RPMI8226 (cell line): ENCODE measurements at places on chromosomes 16 and 17.

GRCh38 chr16:9107025-9107970, 15.9 kb downstream of the HAPSTR1 start:
- DNase-seq, result no peak

DNA sequence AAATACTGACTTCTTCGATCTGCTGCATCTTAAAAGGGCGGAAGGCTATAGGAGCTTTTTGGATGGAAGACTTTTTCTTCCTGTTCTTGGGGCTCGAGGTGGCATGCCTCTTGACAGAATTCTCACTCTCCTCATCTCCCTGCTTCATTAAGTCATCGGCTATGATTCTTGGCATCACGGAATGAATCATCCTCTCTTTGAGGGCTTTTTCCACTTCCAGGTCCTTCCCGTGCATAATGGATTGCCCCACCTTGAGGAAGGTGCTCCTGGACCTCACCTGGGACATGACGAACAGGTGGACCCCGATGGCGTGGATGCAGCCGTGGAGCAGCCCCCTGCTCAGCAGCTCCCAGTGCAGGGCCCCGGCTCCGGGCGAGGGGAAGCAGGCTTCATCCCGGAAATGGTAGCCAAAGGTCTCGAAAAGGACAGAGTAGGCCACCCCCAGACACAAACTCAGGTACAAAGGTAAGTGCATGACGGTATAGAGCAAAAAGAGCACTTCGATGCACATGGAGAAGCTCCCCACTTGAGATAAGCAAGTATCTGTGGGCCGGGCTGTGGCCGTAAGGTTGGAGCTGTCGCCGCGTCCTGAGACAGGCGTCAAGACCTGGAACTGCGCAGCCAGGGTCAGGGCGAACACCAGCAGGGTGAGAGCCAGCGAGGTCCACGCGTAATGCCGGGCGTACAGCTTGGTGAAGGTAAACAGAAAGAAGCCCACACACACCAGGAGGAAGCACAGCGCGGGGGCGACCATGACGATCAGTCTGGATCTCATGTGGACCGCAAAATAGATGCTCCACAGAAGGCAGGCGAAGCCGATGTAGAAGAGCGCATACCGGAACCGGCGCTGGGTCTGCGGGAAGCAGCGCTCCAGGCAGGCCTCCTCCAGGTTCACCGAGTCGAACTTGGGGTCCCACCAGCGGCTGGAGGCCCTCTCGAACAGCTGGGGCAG, 1.7 kb downstream of the ADCY9 start:
- DNase-seq, result no peak

GRCh38 chr17:70139449-70139993, 29.8 kb upstream of the KCNJ2 start:
- no peak for DNase-seq

GRCh38 chr17:73998653-73999645, 204.5 kb upstream of the RPL38 start:
- peak; percentile 73 for DNase-seq

DNA sequence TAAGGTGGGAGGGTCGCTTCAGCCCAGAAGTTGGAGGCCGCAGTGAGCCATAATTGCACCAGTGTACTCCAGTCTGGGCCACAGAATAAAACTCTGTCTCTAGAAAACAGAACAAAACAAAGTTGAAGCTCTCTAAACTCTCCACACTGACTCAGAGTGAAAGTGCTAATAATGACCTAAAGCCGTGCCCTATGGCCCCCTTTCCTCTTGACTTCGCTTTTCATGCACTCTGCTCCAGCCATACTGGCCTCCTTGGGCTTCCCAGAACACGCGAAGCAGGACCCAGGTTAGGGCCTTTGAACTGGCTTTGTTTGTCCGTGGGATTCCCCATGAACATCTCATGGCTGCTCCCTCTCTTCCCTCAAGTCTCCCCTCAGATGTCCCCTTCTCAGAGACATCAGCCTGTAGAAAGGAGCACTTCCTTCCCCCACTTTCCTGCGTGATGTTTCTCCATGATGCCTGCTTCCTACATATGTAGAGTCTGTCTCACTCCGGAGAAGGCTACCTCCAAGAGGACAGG, 18.6 kb upstream of the SPN start:
- DNase-seq, result no peak

DNA sequence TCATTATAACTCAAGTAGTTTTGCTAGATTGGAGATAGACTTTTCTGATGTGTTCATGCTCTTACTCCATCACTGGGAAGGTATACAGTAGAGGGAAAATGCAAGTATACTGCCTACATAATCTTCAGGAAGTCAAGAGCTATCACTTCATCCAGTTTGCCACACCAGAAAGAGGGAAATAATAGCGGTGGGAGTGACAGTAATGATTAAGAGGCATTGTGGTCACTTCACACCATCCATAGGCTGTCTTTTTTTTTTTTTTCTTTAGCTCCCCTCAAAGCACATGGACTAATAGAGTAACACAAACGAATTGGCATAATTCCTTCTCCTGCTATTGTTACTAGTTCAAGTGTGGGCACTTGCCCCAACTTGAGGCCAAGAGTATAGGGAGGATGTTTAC, 28.4 kb upstream of the HLF start:
- DNase-seq, result no peak

DNA sequence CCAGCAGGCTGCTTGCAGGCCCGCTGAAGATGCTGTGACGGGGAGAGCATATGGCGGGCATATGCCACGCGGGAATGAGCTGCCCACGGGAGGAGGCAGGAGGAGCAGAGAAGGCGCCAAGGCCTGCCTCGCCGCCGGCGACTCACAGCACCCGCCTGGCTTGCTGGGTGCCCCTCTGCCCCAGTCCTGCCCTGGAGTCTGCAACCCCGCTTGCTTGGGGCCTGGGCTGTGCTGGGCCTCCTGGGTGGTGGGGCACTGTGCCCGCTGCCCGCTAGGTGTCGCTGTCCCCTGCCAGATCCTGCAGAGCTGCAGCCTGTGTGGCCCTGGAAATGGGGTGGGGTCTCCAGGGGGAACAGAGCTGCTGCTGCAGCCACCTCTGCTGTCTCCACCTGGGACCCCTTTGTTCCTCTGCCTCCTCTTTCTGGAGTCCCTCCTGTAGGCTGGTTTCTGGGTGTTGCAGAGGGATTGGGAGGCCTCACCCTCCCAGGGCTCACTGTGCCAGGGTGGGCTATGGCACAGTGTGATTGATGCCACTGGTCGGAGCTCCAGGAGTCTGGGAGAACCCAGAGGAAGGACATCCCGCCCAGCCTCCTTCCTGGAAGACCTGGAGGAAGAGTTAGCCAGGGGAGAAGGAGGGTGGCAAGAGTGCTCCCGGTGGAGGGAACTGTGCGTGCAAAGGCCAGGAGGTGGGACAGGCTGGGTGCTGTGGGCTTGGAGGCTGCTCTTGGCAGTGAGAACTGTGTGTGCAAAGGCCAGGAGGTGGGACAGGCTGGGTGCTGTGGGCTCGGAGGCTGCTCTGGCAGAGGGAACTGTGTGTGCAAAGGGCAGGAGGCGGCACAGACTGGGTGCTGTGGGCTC, 141.0 kb upstream of the CIBAR2 start:
- DNase-seq, result peak; percentile 58

GRCh38 chr16:2811703-2812471, 5.2 kb upstream of the PRSS21 start:
- no peak for DNase-seq

DNA sequence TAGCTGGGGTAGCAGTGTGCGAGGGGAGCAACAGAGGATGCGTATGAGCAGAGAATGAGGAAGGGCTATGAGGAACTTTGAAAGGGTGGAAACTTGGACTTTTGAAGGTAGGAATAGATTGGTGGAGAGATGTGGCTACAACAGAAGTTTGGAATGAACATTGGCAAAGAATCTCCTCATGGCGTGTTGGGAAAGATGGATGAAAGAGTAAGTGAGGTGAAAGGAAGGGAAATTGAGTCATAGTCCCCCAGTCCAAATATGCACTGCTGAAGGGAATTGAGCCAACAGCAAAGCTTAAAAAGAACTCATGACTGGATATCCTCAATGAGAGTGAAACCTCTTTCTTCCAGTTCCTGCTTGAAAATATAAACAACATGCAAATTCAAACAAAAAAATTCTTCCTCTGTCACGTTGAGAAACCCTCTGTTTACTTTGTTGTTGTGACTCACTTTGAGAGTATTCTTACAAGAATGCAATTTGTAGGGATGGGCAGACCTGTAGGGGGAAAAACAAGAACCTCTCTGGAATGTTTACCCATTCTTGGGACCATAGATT, 313.2 kb upstream of the KCNJ16 start:
- DNase-seq, result no peak

- no peak for DNase-seq
Observed at GRCh38 chr17:65163990-65164495, 26.9 kb downstream of the RGS9 start.

DNA sequence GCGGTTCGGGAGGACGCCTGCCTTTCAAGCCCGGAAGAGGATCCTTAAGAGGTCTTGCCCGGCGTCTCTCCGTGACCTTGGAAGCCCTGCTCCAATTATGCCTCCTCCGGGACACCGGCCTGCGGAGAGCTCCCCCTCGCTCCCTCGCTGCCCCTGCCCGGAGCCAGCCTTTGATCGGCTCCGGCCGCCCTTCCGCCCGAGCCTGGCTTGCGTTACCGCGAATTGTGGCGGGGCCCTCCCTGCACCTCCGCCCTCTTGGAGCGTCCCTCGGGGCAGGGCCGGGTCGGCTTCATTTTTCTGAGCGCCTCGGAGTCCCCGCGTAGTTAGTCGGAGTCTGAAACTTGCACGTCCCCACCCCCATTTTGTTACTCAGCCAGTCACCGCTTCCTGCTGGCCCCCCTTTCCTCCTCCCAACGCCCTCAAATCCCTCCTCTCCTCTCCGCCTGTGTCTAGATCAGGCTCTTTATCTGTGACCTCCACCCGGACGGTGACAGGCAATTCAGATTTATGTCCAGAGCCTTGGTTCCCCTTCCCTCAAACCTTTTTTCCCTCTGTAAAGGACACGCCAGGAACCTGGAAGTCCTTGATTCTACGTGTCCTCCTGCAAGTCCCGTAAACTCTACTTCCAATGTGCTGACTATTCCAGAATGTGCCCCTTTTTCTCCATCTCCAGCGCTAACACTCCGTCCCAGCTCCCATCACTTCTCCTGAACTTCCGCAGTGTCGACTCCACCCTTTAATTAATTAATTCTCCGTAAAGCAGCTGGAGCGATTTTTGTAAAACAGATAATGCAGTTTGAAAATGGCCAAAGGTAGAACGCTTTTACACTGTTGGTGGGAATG, 569 bp upstream of the RABEP2 start:
- peak; percentile 81 for DNase-seq

DNA sequence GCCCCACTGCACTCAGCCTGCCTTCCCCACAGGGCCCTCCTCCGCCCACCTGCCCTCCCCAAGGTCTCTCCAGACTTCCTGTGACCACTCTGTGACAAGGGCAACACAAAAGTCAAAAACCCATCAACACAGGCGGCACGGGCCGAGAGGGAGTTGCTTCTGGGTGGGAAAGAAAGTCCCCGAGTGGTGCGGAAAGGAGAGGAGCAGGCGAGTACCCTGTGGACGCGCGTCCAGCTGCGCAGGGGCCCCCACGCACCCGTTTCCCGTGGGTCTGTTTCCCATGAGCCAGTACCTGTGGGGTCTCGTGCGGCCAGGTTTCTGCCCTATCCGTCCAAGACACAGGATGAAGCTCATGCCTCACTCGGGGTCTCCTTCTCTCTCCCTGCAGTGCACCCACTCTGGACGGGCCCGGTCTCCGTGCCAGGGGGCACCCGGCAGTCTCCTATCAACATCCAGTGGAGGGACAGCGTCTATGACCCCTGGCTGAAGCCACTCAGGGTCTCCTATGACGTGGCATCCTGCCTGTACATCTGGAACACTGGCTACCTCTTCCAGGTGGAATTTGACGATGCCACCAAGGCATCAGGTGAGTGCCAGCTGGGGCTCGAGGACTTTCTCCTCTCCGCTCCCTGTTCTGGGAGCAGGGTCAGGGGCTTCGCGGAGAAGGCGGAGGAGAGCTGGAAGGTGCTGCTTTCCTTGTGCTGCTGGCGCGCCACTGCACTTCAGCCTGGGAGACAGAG, 12.2 kb downstream of the CD2BP2 start:
- no peak for DNase-seq

DNA sequence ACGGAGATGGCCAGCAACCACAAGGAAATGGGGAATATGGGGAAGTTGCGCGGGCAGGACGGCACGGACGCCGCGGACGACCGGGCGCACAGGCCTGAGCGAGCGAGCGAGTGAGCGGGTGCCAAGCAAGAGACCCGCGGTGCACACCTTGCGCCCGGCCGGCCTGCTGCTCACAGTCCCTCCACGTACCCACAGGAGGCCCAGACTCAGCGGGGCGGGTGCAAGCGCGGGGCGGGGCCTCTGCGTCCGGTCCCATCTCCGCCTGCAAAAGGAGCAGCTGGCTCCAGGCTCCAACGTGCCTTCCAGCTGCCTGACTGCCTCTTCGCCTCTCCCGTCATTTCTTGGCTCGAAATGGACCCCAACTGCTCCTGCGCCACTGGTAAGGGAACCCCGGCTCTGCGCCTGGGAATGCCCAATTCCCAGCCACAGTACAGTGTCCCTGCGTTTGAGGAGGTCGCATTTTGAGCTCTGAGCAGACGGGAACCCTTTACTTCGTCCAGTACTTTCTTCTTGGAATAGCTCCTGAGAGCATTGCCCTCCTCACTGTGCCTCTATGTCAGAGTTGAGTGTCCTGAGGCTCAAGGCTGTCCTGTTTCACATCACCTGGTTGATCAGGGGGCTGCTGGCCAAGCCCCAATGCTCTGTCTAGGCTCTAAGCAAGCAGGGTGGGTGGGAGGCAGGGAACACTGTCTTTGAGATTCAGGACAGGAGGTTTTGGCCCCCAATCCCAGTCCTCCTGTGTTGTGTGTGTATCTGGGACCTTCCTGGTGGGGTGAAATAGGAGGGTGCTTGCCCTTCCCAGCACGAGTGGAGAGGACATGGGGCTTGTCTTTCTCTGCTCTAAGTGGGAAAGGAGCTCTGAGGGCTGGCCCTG, 8.1 kb upstream of the MT1E start:
- DNase-seq, result peak; percentile 56

DNA sequence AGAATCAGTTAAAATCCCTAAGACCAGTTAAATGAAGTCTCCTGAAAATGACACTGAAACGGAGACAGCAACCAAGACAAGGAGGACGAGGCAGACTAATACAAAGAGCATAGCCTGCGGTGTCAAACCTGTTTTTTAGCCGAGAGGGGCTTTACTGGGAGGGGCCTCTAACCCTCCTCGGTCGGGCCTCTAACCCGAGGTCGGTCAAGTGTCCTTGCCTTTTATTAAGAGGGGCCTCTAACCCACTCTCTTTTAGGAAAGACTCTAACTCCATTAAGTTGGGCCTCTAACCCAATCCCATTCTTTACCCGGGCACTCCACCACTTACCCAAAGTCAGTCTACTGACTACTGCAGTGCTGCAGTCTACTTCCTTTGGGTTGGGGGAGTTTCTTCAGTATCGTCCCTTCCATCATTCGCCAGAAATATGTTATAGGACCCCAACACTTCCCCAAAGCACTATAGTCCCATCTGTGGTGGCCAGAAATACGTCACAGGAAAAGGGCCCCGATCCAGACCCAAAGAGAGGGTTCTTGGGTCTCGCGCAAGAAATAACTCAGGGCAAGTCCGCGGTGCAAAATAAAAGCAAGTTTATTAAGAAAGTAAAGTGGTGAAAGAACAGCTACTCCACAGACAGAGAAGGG, 39.2 kb upstream of the ARL4D start:
- no peak for DNase-seq

- no peak for DNase-seq
Observed at GRCh38 chr17:63402431-63403212, 43.5 kb downstream of the CYB561 start.

- peak; percentile 78 for DNase-seq
Observed at GRCh38 chr17:77666881-77667395, 291.6 kb upstream of the TNRC6C start.

GRCh38 chr16:48126801-48127644, 28.8 kb downstream of the ABCC12 start:
- DNase-seq, result no peak
